ENCODE measurements at places on chromosomes 3 and 15. TPM values are rescaled to one million over a fixed set of nuclear protein-coding genes. Genes with fewer than 3 reads are reported as not detected.

Gene ALDH1A3
- total RNA-seq: 217 TPM

Gene GOLGA6B
- not detected for total RNA-seq

Gene GABRR3
- not detected for total RNA-seq

Gene ROBO1
- total RNA-seq: 40.0 TPM

Gene AGBL1
- total RNA-seq: not detected

Gene CGNL1
- under 0.01 TPM for total RNA-seq

Gene LMCD1
- 31.8 TPM for total RNA-seq

Gene CLSTN2
- total RNA-seq: 0.59 TPM

Gene PLOD2
- 221 TPM for total RNA-seq

Gene CTXND1
- total RNA-seq: not detected

Gene GREM1
- total RNA-seq: 68.1 TPM

DNA sequence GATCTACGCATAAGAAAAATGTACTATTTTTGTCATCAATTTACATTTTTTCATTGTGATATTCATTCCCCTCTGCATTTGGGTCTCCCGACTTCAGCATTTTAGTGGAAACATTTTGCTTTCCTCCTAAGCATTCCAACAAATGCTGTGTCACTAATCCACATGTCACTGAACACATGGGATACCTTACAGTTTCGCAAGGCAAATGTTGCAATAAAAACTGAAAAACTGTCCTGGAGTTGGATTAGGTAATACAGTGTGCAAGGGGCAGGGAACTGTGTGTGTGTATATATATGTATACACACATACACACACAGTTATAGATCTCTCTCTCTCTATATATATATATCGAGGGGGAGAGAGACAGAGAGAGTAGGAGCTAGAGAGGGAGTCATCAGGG is 632.2 kb downstream of the MAGI1 start:
- DNase-seq: peak; percentile 17

- no peak for DNase-seq
Observed at GRCh38 chr3:64070704-64071103, 47.4 kb upstream of the PSMD6 start.

GRCh38 chr3:142981108-142981507 is 17.6 kb upstream of the PAQR9 start:
- DNase-seq: no peak

- no peak for DNase-seq
Observed at GRCh38 chr3:177135841-177136492, 61.3 kb downstream of the TBL1XR1 start.

DNA sequence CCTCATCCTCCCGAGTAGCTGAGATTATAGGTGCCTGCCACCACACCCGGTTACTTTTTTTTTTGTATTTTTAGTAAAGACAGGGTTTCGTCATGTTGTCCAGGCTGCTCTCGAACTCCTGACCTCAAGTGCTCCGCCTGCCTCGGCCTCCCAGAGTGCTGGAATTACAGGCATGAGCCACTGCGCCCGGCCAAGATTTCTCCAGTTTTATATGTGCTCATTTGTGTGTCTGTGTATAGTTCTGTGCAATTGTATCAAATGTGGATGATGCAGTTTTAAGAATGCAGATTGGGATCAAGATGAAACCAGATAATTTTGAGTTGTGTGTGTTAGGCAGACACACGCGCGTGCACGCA is 68.3 kb downstream of the SLCO3A1 start:
- no peak for DNase-seq

GRCh38 chr15:72163719-72164118 is 33.9 kb downstream of the GRAMD2A start:
- DNase-seq: no peak

- DNase-seq: no peak
Observed at GRCh38 chr3:57383838-57384237, 91.4 kb upstream of the ASB14 start.

DNA sequence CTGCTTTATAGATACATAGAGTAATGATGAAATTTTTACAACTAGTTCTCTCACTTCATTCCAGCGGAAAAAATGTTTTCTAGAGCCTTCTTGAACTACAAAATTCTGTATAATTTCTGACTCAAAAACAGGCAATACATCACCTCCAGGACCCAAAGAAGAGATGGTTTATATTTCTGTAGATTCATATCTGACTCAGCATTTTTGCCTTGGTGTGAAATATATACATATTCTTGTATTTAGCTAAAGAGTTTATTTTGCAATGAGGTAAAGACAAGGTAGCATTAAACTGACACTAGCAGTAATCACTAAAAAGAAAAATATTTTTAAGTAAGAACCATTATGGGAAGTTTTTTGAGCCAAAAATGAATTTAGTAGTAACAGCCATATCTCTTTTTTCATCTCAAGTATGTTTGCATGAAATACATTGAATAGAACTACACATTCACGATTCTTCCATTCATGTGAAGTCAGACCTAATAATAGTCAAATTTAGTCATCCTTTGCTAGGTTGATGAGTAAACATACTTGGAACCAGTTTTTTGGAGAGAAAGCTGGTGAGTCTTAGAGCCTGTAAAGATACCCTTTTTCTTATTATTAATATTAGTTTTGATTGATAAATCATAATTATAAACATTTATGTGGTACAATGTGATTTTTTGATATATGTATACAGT is 31.6 kb downstream of the COL8A1 start:
- peak; percentile 47 for DNase-seq

GRCh38 chr15:45456212-45457106 is 66.1 kb downstream of the SLC30A4 start:
- DNase-seq: peak; percentile 100

DNA sequence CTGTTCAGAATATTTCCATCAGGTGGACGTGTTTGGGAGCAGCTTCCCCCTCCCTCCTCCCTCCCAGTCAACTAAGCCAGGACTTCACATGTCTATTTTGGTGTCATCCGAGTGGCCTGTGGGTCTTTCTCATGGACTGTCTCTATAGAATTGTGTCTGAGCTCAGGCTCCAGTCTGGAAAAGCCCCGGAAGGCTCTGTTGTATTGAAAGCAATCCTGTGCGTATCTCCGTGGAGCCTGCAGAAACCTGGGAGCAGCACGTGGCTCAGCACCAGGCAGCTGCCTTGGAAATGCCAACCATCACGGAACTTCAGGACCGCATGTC is 25.2 kb downstream of the COLQ start:
- DNase-seq: no peak

- DNase-seq: peak; percentile 59
Observed at GRCh38 chr15:66294157-66294931, 976 bp downstream of the DIS3L start.

DNA sequence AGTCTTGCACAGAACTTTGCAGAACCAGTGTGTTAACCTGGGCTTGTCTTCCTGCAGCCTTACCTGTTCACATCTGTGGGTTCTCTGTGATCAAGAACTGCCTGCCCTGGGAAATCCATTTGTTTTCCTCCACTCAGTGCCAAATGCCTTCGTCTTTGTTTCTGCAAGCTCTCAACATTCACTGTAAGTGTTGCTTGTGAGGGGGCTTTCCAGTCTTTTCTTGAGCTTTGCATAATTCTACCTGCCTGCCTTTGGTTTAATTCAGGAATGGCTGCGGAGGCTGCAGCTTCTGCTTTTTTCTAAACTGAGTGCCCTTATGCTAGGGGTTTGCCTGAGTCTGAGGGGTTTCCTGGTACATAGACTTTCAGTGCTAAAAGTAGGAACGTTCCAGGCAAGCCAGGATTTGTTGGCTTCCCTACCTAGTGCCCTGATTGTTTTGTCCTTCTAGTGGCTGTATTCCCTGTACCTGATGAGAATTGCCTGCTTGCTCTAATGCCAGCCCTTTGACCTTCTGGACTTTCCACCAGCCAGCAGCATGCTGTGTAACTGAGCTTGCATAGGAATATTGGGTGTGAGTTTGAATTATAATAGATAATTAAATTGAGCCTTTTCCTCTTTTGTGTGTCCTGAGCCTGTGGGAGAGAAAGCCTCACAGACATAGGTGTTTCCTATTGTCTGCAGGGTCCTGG is 96.6 kb upstream of the CLSTN2 start:
- no peak for DNase-seq

- no peak for DNase-seq
Observed at GRCh38 chr15:25616471-25616870, 177.6 kb upstream of the UBE3A start.

DNA sequence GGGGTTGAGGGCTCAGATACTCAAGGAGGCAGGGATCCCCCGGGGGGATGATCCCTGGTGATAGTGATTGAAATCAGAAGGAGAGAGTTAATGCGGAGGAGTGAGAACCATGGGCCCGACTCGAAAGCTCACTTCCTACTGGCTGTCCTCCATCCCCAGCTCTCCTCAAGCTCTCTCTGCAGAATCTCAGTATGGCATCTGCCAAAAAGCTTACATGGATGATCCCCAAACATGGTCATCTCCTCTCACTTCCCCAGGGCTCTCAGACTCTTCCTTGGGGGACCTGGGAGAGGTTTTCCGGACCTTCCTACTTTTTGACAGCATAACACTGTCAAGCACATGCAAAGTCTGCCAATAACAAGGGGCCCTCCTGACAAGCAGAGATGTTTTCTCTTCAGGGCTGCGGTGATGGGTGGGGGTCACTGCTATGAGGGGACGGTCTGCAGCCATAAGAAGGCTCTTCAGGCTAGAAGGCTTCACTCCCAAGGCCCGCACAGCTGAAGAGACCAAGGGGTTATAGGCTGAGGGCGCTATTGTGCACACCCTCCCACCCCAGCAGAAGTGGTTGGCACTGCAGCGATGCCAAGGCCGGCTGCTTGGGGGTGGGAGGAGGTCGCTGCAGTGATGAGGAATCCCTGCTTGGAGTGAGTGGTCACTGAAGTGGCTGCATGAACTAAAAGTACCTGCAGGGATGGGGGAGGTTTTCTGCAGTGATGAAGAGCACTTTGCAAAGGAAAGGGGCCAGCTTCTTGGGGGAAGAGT is 828 bp upstream of the VWA5B2 start:
- no peak for DNase-seq

- DNase-seq: no peak
Observed at GRCh38 chr3:191198480-191198879, 561 bp upstream of the OSTN start.

DNA sequence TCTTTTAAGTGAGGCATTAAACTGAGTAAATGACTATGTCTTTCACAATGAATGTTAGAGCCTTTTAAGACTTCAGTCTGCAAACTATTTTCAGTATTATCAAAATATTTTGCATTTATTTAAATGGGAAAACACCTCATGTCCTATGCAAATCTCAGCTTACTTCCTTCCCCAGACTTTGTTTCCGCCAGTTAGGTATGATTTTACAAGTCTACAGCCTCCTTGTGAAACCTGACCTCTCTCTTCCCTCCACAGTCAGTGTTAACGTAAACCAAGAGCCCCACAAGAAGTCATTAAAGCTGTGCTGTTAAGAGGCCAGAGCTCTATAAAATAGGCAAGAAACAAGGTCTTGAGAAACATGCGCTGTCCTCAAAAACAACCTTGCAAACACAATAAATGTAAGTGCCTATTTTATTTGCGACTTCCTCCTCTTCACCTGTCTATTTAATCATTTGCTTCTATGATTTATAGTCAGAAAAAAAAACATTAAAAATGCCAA is 48.3 kb downstream of the PRTG start:
- no peak for DNase-seq

- peak; percentile 10 for DNase-seq
Observed at GRCh38 chr3:53680028-53680427, 166.2 kb downstream of the CHDH start.

DNA sequence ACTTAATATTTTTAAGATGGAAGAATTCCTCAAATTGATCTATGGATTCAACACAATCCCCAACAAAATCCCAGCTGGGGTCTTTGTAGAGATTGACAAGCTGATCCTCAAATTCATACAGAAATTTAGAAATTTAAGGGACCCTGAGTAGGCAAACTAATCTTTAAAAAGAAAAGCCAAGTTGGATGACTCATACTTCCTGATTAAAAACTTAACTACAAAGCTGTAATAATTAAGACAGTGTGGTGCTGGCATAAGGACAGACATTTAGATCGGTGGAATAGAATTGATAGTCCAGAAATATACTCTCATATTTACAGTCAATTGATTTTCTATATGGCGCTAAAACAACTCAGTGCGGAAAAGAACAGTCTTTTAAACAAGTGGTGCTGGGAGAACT is 11.6 kb downstream of the FAM162A start:
- DNase-seq: peak; percentile 15

GRCh38 chr3:11095932-11096265 is 58.4 kb upstream of the HRH1 start:
- DNase-seq: peak; percentile 62

DNA sequence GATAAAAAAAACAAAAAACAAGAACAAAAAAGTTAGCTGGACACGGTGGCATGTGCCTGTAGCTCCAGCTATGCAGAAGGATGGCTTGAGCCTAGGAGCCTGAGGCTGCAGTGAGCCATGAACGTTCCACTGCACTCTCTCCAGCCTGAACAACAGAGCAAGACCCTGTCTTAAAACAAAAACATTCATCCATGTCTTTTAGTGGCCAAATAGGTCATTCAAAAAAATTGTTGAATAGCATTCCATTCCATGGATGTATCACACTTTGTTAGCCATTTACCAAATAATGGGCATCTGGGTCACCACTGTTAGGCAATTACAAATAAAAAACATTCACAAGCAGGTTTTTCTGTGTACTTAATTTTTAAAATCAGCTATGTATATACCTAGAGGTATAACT is 139.7 kb downstream of the STAG1 start:
- no peak for DNase-seq

GRCh38 chr15:76062286-76062685 is 2.5 kb downstream of the TMEM266 start:
- no peak for DNase-seq

- DNase-seq: no peak
Observed at GRCh38 chr15:48096355-48096786, 24.4 kb upstream of the SLC24A5 start.

- no peak for DNase-seq
Observed at GRCh38 chr15:81043281-81043934, 42.7 kb downstream of the TLNRD1 start.

DNA sequence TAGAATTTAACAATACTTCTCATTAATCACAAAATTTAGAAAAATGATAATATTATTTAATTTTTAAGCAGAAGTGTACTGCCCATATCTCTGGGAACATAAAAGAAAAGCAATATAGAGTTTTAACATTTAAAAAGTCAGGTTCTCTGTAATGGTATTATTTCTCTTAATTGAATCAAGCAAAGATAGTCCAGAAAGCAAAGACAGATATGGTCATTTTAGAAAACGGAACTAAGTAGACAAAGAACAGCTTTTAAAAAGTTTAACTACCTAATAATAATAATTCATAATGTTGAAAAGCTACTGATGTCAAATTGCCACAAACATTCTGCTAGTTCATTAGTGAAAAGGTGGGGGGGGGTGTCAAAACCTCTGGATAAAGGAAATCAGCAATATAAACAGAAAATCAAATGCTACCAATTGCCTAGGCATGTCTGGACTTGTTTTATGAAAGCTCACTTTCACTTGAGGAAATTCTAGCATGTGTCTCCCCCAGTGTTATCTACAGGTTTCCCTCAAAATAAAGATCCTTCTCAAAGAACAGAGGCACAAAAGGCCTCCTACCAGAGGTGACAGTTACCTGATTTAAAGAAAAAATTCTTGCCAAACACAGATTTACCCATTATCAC is 1.7 kb downstream of the ZMAT3 start:
- DNase-seq: no peak

- no peak for DNase-seq
Observed at GRCh38 chr3:119084371-119085069, 49.9 kb upstream of the IGSF11 start.
